ENCODE measurements at places on chromosomes 2 and 18.

DNA sequence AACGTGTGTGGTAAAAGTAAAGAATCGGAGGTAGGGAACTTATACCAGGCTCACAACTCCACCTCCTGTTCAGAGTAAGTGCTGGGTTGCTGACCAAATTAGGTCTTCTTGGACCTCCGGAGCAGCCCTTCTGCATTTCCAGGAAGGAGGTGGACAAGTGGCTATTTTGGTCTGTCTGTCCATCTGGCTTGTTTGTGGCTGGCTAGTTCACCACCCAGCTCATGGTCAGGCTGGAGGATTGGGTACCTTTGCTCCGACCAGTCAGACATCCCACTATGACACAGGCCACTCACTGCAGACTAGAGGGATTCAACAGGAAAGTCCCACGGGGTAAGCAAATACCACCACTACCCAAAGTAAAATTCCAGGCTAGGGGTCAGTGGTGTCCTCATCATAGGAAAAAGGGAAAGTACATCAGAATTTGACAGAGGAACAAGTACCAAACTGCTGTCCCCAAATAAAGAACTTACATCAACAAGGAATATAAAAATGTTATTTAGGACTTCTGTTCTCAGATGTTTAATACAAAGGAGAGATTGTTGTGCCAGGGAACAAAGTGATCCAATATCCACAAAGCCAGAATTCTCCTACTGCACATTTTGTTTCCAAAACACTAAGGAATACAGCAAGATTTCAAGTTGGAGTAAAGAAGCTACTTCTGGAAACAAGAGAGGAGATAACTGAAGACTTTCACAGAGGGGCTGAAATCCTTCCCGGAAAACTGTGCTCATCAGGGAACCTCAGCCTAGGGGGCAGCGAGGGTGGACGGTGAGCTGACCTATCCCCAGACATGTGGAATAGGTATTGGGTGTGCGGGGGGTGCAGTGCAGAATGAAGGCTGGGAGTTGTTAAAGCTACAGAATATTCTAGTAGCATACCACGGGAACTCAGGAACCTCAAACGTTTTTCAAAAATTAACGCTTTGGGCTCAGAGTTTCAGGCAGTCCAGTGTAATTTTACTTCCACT lies 56.9 kb downstream of the BCL2 start:
- no peak for DNase-seq

GRCh38 chr2:9032121-9032520 lies 28.6 kb upstream of the MBOAT2 start:
- no peak for DNase-seq

GRCh38 chr2:169087757-169088379 lies 18.5 kb downstream of the DHRS9 start:
- DNase-seq: no peak

DNA sequence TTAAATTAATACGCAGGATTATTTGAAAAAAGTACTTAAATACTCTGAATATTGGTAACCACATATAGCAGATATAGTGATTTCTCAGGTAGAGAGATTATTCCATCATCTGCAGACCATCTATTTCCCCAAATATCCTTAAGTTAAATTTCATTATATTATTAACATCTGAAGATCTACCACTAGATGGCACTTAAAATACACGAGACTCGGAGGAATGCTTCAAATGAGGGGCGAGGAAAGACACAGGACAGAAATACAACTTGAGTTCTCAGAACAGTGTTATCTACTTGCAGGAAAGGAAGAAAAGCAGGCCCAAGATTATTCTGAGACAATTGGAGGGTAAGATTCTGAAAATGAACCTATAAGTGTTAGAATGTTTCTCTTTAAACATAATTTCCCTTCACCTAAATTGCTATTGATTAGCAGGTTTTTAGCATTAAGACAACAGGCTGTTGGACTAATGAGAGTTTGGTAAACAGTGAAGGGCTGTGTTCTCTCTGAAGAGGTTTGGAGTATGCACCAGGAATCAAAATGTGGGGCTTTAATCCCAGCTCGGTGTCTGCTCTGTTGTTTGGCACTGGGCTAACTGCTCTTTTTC lies 76.9 kb upstream of the GCFC2 start:
- no peak for DNase-seq

DNA sequence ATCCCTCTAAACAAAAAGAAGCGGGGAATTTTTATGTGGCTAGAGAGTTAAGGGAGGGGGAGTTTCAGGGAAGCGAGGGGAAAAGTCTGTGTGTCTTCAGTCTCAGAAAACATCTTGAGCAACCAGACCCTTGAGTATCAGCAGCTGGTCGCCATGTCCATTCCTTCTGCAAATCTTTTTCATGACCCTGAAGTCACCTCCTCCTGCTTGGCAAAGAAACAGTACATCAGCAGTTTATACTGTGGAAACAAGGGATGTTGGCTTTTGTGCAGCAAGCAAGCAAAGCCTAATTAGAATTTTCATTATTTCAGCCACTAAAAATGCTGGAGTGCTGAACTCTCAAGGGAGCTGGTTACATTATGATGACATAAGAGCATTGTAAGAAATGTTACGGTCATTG lies 187.4 kb upstream of the SLC8A1 start:
- no peak for DNase-seq

DNA sequence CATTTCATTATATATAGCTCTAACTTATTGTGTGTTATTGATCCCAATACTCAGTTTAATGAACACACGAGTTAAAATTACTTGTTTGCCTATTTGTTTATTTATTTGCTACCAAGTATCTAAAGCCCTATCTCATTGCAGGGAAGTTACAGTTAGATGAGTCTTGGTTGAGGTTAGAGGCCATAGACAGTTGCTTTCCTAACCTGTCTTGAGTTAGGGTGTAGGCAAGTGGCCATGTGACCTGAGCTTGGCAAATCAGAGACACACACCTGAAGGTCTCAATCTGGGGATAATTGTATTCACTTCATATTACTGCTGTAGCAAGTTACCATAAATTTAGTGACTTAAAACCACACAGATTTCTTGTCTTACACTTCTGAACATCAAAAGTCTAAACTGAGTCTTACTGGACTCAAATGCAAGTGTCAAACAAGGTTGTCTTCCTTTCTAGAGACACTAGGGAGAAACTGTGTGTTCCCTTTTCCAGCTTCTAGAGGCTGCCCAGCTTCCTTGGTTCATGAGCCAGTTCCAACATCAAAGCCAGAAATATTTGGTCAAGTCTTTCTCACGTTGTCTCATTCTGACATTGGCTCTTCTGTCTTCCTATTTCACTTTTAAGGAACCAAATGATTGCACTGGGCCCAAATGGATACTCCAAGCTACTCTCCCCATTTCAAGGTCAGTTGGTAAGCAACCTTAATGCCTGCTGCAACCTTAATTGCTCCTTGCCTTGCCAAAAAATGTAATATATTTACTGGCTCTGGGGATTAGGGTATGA lies 39.7 kb downstream of the COL3A1 start:
- DNase-seq: no peak

DNA sequence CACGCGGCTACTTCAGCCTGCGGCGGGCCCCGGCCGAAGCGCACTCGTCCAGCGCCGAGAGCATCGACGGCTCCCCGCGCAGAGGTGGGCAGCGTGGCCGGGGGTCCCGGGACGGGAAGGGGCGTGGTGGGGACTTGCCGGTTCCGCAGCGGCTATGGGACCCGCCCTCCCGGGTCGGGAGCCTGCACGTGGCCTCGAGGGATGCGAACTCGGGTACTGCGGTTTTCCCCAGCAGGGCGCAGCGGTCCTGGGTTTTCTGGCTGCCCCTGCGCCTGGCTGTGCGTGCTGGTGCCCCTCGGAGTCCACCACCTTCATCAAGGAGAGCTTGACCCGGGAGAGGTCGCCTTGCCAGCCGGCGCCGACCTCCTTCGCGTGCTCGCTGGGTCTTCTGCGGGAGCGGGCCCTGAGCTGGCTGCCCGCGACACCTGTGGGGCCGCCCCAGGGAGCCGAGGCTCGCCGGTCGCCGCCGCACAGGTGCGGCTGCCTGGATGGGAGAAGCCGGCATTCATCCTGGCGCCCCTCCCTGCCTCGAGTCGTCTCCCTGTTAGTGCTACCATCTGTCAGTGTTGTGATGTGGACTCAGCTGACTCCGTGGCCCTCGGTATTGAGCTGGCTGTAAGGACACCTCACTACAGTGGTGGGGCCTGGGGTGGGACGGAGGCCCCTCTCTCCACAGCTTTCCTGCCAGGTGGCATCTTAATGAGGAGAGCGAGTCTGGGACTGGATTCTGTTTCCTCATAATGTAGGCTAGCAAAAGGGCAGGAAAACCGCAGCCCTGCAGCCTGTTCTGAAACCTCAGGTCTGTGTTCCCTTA lies 177.3 kb downstream of the AGAP1 start:
- no peak for DNase-seq

DNA sequence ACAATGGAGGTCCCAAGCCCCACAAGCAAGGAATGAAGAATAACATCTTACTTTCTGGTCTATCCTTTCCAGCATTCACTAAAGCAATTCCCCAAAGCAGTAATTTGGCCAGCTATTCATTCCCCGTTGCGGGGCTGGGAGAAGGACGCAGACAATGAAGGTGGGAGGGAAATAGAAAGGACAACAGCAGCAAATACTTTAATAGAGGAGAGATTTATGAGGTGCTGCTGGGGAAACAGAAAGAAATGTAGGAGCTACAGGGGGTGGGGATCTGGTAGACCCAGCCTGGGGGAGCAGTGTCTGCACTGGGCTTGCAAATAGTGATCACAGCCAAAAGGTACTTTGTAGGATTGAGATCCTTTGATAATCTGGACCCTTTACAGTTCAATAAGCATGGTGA lies 13.9 kb upstream of the ATL2 start:
- DNase-seq: no peak

DNA sequence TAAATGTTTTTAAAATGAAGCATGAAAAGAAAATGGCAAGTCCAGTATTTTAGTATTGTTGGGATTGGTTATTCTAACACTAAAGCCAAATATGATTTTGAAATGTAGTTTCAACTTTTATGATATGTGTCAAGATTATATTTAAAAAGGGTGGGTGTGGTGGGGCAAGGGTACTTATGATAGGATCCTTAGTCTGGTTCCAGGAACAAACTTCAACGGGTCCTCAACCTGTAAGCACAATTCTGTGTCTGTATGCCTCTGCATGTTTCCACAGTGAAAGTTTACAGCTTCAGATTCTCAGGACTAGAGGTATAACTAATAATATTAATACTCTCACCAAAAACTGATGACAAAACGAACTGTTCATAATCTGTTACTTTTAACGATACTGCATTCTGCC lies 5.8 kb downstream of the USP34 start:
- DNase-seq: no peak

GRCh38 chr2:223944166-223944702 lies 901 bp downstream of the WDFY1 start:
- peak; percentile 16 for DNase-seq

DNA sequence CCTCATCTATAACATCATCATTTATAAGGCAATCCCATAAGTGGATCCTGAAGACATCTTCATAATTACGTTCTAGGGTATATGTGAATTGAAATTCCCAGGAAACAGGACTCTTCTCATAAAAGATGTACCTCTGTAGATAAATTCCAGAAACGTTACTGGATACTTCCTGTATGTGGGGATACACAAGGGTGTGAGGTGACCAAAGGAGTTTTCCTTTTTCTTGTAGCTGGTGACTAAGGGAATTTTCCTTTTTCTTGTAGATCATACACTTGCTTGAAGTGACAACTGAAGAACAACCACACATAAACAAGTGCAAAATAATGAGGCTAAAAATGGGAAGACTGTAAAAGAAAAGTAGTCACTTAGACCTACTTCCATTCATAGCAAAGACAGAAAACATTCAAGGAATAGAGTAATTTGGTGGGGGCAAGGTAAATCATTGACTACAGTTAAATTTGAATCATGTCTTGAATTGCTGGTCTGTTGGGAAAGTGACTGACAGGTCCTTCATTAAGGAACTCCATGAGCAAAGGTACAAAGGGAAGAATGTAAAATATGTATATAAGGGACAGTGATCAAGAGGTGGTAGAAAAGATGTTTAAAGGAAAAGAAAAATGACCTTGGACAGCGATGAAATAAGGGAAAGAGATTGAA lies 53.2 kb upstream of the UBE2E3 start:
- no peak for DNase-seq

DNA sequence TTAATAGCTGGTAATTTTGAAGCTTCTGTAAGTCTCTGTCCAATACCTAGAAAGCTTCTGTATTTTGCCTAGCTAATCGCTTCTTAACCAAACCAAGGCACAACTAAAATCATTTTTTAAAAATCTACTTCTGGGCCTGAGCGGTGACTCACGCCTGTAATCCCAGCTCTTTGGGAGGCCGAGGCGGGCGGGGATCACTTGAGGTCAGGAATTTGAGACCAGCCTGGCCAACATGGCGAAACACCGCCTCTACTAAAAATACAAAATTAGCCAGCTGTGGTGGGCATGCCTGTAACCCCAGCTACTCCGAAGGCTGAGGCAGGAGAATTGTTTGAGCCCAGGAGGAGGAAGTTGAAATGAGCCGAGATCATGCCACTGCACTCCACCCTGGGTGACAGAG lies 148.6 kb upstream of the FIGN start:
- no peak for DNase-seq

DNA sequence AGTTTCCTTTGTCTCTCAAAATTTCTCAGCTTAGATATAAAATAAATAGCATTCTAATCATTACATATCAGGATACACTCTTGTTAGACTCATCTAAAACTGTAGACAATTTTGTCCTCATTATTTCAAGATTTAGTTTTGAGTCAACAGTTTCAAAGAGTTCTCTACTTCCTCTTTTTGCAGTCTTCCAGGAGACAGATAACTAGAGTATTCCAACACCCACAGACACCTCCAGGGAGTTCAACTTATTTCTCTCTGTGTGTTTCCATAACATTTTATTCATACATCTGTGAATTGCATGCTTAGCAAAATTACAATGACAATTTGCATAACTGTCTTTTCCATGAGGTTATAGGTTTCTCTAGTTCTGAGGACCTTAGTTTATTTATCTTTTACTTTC lies 166.6 kb upstream of the HNMT start:
- DNase-seq: no peak

DNA sequence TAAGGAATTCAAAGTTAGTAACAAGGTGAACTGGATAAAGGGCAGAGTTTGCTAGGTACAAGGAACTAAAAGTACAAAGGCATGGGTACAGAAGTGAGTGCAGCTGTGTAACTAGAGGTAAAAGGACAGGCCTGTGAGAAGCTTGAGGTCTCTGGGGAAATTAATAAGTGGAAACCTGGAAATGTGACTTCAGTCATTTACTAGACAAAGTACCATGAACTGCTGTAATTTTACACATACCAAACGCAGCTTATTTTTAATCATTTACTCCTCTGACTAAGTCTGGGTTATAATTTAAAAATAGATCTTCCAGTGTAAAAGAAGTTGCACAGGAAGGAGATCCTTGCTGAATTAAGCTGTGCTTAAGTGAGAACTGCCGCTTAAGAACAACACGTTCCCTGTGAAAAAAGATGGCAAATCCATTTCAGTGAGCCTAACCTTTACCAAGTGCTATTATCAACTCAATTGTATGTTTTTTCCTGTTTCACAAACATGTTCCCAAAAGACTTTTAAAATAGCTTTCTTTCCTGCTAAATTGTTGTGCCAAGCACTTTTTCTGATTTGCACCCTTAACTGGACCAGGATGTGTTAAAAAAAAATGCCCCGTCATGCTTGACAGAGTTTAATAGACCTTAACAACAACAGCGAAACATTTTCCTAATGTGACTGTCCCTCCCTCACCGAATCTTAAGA lies 44.3 kb downstream of the CALCRL start:
- no peak for DNase-seq
